ENCODE measurements at places on chromosomes 6 and 20. TPM values are rescaled to one million over a fixed set of nuclear protein-coding genes. Genes with fewer than 3 reads are reported as not detected.
A peak's percentile ranks its signal among the peaks of the same experiment; 100 is the strongest.

- peaks cover 53% of the 10 kb centered on the region for H3K4me1 ChIP-seq
- peak overlapping the region; percentile 11 for H3K27ac ChIP-seq
- no peaks in the 10 kb centered on the region for H3K27me3 ChIP-seq
- H3K36me3 ChIP-seq: peaks cover 19% of the 10 kb centered on the region
Measured at GRCh38 chr6:125257351-125257750, 44.4 kb downstream of the HDDC2 start.

GRCh38 chr6:88933521-88933920, 29.9 kb downstream of the RNGTT start:
- DNase-seq: no peak
- H3K36me3 ChIP-seq: peaks cover 69% of the 10 kb centered on the region
- no peaks in the 10 kb centered on the region for H3K27me3 ChIP-seq
- H3K27ac ChIP-seq: no peak overlapping the region
- H3K4me1 ChIP-seq: no peaks in the 10 kb centered on the region

DNA sequence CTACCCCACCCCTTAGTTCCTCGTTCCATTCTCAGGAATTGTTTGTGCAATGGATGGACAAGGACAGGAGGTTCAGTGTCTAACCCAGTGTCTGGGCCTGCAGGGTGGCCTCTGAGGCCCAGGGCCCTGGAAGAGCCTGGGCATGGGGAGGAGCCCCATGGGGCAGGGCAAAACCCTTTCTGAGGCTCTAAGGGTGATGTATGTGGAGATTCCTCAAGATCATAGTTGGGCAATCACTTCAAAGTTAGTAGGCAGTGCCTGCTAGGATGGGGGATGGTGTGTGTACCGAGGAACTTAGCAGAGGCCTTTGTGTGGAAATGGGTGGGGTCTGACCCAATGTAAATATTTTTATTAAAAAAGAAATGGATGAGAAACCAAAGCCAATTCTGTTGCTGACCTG, 6.7 kb upstream of the C2 start:
- H3K27ac ChIP-seq: no peak overlapping the region
- H3K27me3 ChIP-seq: no peaks in the 10 kb centered on the region
- no peak for DNase-seq
- peaks cover 6% of the 10 kb centered on the region for H3K4me1 ChIP-seq
- no peak overlapping the region for H3K4me3 ChIP-seq
- H3K36me3 ChIP-seq: no peaks in the 10 kb centered on the region

- no peak overlapping the region for H3K4me3 ChIP-seq
- H3K36me3 ChIP-seq: peaks cover 33% of the 10 kb centered on the region
- no peak for DNase-seq
- H3K4me1 ChIP-seq: peaks cover 30% of the 10 kb centered on the region
- no peaks in the 10 kb centered on the region for H3K27me3 ChIP-seq
Measured at GRCh38 chr20:44203161-44203560, 7.4 kb downstream of the OSER1 start.

DNA sequence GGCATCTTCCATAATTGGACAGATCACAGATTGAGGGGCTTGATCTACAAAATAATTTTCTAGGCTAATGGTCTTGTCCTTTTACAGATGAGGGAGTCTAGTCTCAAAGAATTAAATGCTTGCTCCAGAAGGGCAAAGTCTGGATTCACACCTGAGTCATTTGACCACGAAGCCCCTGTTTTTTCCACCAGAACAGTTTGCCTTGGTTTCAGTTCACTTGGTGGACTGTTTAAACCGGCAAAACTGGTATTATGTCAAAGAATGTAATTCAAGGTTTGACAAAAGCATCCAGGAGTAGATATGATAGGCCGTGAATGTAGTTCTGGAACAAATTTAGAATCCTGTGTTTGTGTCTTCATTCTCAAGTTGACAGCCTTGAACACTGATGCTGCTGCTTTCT, 3.3 kb downstream of the MYO6 start:
- H3K4me1 ChIP-seq: peaks cover 37% of the 10 kb centered on the region
- peak overlapping the region; percentile 91 for H3K27ac ChIP-seq
- H3K27me3 ChIP-seq: no peaks in the 10 kb centered on the region

DNA sequence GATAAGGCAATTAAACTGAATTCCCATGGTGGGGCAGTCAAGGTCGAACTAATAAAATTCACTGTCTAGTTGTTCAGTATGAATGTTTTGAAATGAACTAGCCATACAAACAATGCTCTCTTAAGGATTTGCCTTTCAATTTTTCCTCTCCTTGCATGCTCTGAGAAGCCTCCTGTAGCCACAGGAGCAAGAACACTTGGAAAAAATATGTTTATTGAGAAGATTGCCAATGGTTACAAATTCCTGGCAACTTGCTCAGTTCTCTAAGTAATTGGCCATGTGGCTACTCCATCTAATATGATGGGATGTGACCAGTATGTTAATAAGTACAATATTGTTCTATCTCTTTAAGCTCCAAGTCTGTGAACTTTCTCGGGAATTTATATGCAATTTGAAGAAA, 49.4 kb downstream of the FUT9 start:
- peaks cover 2% of the 10 kb centered on the region for H3K36me3 ChIP-seq
- H3K27me3 ChIP-seq: no peaks in the 10 kb centered on the region
- DNase-seq: no peak
- no peak overlapping the region for H3K27ac ChIP-seq
- H3K4me3 ChIP-seq: no peak overlapping the region
- peaks cover 12% of the 10 kb centered on the region for H3K4me1 ChIP-seq

DNA sequence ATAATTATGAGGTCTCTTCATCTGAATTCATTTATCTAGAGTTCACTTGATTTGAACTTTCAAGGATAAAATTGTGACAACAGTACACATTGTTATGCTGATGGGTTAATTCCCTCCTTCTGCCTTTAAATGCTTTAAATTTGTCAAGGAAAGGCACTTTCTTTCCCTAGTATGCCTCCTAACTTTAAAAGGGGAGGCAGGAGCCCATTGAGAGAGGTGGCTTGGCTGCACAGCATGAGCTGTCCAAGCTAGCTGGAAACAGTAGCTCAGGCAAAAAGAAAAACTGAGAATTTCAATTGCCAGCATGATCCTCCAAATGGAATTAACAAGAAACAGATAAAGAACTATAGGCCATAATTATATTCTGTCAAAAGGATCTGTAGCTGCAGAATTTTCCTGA, 243.3 kb upstream of the GRIK2 start:
- DNase-seq: no peak
- H3K36me3 ChIP-seq: no peaks in the 10 kb centered on the region
- no peak overlapping the region for H3K4me3 ChIP-seq
- H3K4me1 ChIP-seq: no peaks in the 10 kb centered on the region
- H3K27ac ChIP-seq: no peak overlapping the region

- H3K4me3 ChIP-seq: no peak overlapping the region
- no peaks in the 10 kb centered on the region for H3K27me3 ChIP-seq
- no peak overlapping the region for H3K27ac ChIP-seq
- peak; percentile 34 for DNase-seq
- H3K36me3 ChIP-seq: peaks cover 32% of the 10 kb centered on the region
Measured at GRCh38 chr20:41175201-41175651, 37.9 kb downstream of the PLCG1 start.

- H3K4me1 ChIP-seq: peaks cover 1% of the 10 kb centered on the region
- no peaks in the 10 kb centered on the region for H3K27me3 ChIP-seq
- H3K36me3 ChIP-seq: peaks cover 17% of the 10 kb centered on the region
- H3K27ac ChIP-seq: no peak overlapping the region
Measured at GRCh38 chr6:35057449-35058357, 83.4 kb downstream of the TCP11 start.

DNA sequence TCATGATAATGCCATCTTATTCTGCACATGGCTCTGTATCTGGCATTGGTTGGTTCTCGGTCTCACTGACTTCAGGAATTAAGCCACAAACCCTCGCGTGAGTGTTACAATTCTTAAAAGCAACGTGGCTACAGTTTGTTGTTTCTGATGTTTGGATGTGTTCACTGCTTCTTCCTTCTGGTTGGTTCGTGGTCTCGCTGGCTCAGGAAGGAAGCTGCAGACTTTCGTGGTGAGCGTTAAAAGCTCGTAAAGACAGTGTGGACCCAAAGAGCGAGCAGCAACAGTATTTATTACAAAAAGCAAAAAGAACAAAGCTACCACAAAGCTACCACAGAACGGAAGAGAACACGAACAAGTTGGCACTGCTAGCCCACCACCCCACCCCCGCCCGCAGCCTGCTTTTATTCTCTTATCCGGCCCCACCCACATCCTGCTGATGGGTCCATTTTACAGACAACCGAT, 51.1 kb downstream of the MYLIP start:
- no peak overlapping the region for H3K4me3 ChIP-seq
- H3K36me3 ChIP-seq: no peaks in the 10 kb centered on the region
- no peaks in the 10 kb centered on the region for H3K27me3 ChIP-seq
- DNase-seq: no peak
- peaks cover 17% of the 10 kb centered on the region for H3K4me1 ChIP-seq

GRCh38 chr20:36728986-36729385, 16.9 kb downstream of the NDRG3 start:
- no peaks in the 10 kb centered on the region for H3K36me3 ChIP-seq
- DNase-seq: no peak
- H3K27me3 ChIP-seq: peaks cover 4% of the 10 kb centered on the region
- no peak overlapping the region for H3K4me3 ChIP-seq
- H3K27ac ChIP-seq: no peak overlapping the region
- H3K4me1 ChIP-seq: no peaks in the 10 kb centered on the region

- H3K27ac ChIP-seq: peak within 1 kb of the TSS; percentile 89
- peaks cover 92% of the 10 kb centered on the region for H3K27me3 ChIP-seq
- H3K4me3 ChIP-seq: peak within 1 kb of the TSS; percentile 84
Measured at GRCh38 chr20:40689100-40689942, at the start of gene MAFB. MAFB (minus strand) TSS chr20:40689236; CDS start chr20:40688850, 386 bp downstream.

DNA sequence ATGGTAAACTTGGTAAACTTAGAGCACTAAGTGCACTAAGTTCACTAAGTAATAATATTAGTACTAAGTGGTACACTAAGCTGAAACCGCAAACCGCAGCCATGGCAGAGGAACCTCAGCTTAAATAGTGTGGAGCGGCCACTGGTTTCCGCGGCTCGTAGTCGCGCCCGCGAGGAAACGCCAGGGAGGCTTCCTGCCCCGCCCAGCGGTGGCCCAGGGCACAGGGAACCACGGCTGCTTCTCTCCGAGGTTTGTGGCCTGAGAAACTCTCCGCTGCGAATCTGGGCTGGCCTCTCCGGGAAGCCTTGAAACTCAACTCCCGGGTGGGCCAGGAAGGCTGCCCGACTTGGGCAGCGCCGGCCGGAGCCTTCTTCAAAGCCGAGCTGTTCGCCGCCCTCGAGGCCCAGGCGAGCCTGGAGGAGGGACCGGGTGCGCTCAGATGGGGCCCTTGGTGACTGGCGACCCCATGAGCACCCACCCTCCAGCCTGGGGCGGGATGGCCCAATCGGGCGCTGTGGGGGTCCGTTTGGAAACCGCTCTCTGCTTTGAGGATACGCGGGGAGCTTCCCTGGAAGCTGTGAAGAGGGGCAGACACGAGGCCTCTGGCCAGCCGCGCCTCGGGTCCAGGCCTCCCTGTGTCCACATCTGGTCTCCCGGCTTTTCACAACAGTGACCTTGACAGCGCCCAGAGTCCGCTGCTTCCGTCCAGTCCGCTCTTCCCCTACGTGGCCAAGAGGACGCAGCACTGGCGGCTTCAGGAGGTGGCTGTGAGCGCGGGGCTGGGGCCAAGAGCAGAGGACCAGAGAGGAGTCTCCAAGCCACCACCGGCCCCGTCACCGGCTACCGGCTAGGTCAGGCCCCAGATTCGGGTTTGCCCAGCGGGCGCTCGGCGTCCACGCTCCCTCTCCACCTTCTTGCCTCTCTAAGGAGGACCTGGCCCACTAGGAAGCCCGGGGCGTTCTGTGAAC, 25.4 kb upstream of the HLA-E start:
- H3K27me3 ChIP-seq: peaks cover 96% of the 10 kb centered on the region
- no peak overlapping the region for H3K27ac ChIP-seq
- no peak for DNase-seq
- no peaks in the 10 kb centered on the region for H3K36me3 ChIP-seq
- H3K4me1 ChIP-seq: peaks cover 4% of the 10 kb centered on the region

GRCh38 chr6:37546141-37546871, 46.6 kb upstream of the CCDC167 start:
- H3K4me1 ChIP-seq: peaks cover 11% of the 10 kb centered on the region
- H3K36me3 ChIP-seq: no peaks in the 10 kb centered on the region
- no peaks in the 10 kb centered on the region for H3K27me3 ChIP-seq
- no peak overlapping the region for H3K27ac ChIP-seq
- no peak overlapping the region for H3K4me3 ChIP-seq

- H3K27me3 ChIP-seq: no peaks in the 10 kb centered on the region
- no peak for DNase-seq
- no peak overlapping the region for H3K4me3 ChIP-seq
Measured at GRCh38 chr6:55100686-55101085, 73.6 kb upstream of the HCRTR2 start.

GRCh38 chr20:57060407-57061050, 205.9 kb downstream of the BMP7 start:
- H3K4me1 ChIP-seq: peaks cover 8% of the 10 kb centered on the region
- no peak for DNase-seq
- H3K36me3 ChIP-seq: no peaks in the 10 kb centered on the region
- no peak overlapping the region for H3K4me3 ChIP-seq
- H3K27me3 ChIP-seq: peaks cover 18% of the 10 kb centered on the region
- H3K27ac ChIP-seq: no peak overlapping the region

DNA sequence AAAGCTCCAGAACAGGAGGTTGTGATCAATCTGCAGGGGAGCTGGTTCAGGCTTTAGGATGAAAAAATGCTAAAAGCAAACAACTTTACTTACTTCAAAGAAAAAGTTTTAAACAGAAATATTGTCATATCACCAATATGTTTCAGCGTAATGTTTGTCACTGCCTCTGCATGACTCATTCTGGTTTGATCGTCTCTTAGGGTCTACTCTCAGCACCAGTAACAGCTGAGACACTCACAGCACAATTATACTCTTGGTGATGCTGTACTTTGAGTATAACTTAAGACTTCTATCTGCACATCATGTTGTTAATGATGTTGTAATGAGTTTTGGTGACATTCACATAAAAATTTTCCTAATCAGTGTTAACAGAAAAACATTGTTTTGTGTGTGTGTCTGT, 665.4 kb downstream of the EPM2A start:
- H3K27ac ChIP-seq: no peak overlapping the region
- H3K4me1 ChIP-seq: peaks cover 3% of the 10 kb centered on the region
- no peak for DNase-seq
- H3K4me3 ChIP-seq: no peak overlapping the region
- H3K27me3 ChIP-seq: no peaks in the 10 kb centered on the region
- no peaks in the 10 kb centered on the region for H3K36me3 ChIP-seq

- no peak overlapping the region for H3K4me3 ChIP-seq
- no peaks in the 10 kb centered on the region for H3K27me3 ChIP-seq
- H3K27ac ChIP-seq: no peak overlapping the region
- no peaks in the 10 kb centered on the region for H3K36me3 ChIP-seq
- no peak for DNase-seq
Measured at GRCh38 chr6:83265384-83265783, 72.2 kb downstream of the RWDD2A start.

Gene C6orf58
- 0.18 TPM for total RNA-seq

Gene LGSN
- not detected for total RNA-seq

Gene ARMH2
- not detected for total RNA-seq

Gene ZSCAN31
- total RNA-seq: 5.8 TPM

Gene ECT2L
- 0.40 TPM for total RNA-seq

Gene IL17F
- not detected for total RNA-seq

Gene TRIM15
- not detected for total RNA-seq

Gene VARS1
- total RNA-seq: 82.8 TPM

Gene SPTLC3
- 28.5 TPM for total RNA-seq

Data from mesothelial cell of epicardium (in vitro differentiated cells).